ENCODE measurements at places on chromosomes 12 and 14.

DNA sequence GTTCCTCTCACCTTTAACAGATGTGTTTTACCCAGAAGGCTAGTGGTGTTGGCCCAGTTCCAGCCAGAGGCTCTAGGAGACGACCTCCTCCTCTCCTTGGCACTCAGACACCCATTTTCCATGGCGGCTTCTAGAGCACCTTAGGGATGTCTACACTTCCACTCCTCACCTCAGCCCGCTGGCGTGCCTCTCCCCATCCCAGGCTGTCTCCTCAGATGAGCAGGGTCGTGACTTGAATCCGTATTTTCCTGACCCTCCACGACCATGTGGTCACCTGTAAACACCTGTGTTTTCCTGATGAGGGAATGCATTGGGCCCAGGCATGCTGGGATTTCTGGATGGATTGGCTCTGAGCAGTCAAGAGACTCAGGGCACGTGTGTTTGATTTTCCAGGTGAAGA is 21.8 kb upstream of the RIN3 start:
- no peak for DNase-seq

- DNase-seq, result no peak
Measured at GRCh38 chr14:44795725-44796124, 166.0 kb downstream of the KLHL28 start.

DNA sequence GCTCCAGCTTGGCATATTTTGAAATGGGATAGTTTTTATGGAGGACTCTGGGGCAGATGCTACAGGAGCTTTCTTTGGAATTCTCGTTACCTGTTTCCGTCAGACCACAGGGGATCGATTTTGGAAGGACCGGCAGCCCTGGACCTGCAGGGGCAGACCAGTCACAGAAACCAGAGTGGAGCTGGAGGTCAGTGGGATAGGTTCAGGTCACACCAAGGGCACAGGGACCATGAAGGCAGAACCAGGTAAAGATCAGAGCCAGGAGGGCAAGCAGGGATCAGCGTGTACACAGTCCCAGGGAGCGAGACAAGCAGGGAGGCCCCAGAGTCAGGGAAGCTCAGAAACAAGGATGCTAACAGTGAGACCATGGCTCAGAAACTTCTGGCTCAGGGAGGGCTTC is 45.5 kb downstream of the TSPAN11 start:
- no peak for DNase-seq

DNA sequence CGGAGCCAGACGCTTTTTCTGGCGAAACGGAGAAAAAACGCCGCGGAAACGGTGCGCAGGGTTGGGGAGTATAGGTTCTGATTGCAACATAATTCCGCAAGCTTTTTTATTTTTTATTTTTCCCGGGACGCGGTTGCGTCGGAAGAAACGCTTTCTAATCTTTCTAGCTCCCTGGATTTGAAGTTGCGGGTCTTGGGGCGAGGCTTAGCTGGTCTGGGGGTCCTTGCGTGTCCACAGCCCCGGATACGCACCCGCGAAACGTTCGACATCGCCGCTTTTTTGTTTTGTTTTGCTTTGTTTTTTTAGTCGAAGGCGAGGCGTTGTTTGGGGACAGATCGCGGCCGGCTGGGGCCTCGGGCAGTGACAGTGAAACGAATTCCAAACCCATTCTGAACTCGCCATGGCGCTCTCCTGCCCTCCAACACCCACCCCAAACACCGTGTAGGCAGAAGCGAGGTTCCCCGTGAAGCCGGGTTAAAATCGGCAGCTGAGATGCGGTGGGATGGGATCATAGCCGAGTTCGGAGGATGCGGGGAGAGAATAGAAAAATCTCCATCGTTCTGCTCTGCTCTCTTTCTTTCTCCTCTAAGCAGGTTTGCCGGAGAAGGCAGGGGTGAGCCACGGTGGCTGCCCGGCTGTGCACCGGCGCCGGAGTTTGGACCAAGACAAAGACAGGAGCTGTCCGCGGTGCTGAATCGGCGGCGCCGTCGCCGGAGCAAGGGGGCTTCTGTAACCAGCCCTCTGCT is 8.1 kb upstream of the LHX5 start:
- DNase-seq, result no peak

DNA sequence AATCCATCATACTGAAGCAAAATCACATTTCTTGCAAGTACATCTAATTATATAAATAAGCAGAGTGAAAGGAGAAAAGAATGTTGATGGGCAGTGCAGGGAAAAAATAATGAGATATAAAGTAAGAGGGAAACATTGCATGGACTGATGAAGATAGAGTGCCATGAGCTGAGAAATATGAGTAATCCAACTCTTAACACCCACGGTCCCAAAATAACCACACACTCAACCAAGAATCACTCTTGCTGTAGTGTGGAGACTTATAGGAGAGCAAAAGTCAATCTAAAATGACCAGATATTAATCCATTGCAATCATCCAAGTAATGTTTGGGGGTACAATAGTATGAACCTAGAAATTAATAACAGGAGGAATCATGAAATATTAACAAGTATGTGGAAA is 40.2 kb downstream of the MYF5 start:
- no peak for DNase-seq
